ENCODE measurements at places on chromosomes 6 and 20.

GRCh38 chr20:54985091-54985490 is 509.7 kb downstream of the DOK5 start:
- H3K27me3 ChIP-seq = no peaks in the 10 kb centered on the region
- DNase-seq = no peak
- H3K4me1 ChIP-seq = no peaks in the 10 kb centered on the region
- H3K27ac ChIP-seq = no peak overlapping the region

DNA sequence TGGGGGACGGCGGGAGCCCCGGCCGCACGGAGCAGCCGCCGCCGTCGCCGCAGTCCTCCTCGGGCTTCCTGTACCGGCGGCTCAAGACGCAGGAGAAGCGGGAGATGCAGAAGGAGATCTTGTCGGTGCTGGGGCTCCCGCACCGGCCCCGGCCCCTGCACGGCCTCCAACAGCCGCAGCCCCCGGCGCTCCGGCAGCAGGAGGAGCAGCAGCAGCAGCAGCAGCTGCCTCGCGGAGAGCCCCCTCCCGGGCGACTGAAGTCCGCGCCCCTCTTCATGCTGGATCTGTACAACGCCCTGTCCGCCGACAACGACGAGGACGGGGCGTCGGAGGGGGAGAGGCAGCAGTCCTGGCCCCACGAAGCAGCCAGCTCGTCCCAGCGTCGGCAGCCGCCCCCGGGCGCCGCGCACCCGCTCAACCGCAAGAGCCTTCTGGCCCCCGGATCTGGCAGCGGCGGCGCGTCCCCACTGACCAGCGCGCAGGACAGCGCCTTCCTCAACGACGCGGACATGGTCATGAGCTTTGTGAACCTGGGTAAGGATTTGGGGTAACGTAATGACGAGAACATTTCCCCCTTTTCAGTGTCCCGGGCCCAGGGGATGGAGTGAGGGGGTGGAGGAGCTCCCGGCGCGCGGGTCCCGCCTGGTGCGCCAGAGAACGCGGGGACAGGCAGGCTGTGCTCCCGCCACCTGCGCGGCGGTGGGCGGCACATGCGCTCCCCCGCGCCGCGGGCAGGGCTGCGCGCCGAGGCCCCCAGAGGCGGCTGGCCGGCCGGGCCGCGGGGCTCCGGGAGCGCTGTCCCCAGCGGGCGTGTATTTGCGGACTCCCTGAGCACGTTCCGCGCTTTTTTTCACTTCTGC is 1.4 kb downstream of the BMP6 start:
- no peak overlapping the region for H3K27ac ChIP-seq
- peak; percentile 42 for DNase-seq
- H3K4me3 ChIP-seq = peak overlapping the region; percentile 64

GRCh38 chr6:3309391-3310050 is 50.8 kb downstream of the PSMG4 start:
- H3K27ac ChIP-seq = no peak overlapping the region
- no peak for DNase-seq
- H3K4me3 ChIP-seq = no peak overlapping the region
- no peaks in the 10 kb centered on the region for H3K36me3 ChIP-seq
- no peaks in the 10 kb centered on the region for H3K4me1 ChIP-seq

- no peak overlapping the region for H3K27ac ChIP-seq
- no peaks in the 10 kb centered on the region for H3K4me1 ChIP-seq
- H3K36me3 ChIP-seq = peaks cover 2% of the 10 kb centered on the region
- no peak for DNase-seq
Measured at GRCh38 chr6:25617997-25618396, 34.0 kb upstream of the SCGN start.

GRCh38 chr6:159174263-159174969 is 5.2 kb downstream of the FNDC1 start:
- DNase-seq = peak; percentile 79
- peaks cover 11% of the 10 kb centered on the region for H3K4me1 ChIP-seq
- no peak overlapping the region for H3K4me3 ChIP-seq
- H3K27ac ChIP-seq = no peak overlapping the region
- peaks cover 49% of the 10 kb centered on the region for H3K27me3 ChIP-seq
- no peaks in the 10 kb centered on the region for H3K36me3 ChIP-seq

DNA sequence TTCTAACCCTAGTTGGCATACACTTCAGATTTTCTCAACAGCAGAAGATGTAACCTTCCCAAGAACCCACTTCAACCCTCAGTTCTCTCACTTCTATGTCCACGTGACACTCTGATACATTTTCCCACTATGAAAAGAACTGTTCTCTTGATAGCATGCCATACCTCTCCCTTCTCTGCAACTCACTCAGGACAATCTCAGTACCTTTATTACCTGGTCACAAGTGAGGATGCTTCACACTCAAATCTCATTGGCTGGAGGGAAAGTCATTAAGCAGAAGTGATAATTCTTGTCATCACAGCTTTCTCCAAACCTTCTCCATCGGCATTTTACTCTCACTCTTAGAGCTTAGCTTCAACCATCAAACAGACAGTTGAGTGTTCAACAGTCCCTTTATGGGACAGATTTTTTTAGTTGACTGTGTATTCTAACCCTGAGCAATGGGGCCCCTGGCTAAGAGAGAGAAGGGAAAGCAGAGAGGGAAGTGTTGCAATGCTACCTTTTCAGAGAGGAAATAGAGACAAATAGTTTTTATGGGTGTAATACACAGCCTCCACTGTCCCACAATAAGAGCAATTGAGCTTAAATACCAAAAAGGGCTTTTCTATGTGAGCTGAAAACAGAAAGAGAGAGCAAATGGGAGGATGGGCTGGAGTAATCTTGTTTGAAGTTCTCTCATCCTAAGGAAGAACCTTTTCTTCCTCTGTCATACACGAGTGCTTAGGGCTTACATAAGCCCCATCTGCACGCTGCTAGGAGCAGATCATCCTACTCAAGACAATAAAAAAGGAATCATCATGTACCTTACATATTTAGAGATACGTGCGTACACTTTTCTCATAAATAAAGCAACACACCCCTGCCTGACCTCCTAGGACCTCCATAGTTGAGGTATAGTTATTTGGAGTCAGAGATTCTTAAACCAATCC is 16.0 kb downstream of the HLA-DPA1 start:
- H3K4me1 ChIP-seq = no peaks in the 10 kb centered on the region
- DNase-seq = no peak
- H3K27ac ChIP-seq = no peak overlapping the region
- H3K27me3 ChIP-seq = peaks cover 14% of the 10 kb centered on the region

DNA sequence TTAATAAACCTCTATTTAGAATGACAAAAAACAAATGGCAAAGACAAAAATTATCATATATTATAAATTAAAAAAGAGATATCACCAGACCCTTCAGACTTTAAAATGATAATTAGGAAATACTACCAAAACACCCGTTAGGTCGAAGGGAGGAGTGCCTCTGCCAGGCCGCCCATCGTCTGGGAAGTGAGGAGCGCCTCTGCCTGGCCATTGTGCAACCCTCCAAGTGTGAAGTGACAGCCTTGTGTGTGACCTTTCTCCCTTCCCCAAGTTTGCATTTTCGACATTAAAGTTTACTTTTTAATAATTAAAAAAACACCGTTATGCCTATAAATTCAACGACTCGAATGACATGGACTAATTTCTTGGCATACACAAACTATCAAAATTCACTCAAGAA is 64.5 kb upstream of the TASP1 start:
- H3K4me3 ChIP-seq = no peak overlapping the region
- H3K36me3 ChIP-seq = no peaks in the 10 kb centered on the region
- no peaks in the 10 kb centered on the region for H3K4me1 ChIP-seq
- peaks cover 15% of the 10 kb centered on the region for H3K27me3 ChIP-seq
- H3K27ac ChIP-seq = no peak overlapping the region

DNA sequence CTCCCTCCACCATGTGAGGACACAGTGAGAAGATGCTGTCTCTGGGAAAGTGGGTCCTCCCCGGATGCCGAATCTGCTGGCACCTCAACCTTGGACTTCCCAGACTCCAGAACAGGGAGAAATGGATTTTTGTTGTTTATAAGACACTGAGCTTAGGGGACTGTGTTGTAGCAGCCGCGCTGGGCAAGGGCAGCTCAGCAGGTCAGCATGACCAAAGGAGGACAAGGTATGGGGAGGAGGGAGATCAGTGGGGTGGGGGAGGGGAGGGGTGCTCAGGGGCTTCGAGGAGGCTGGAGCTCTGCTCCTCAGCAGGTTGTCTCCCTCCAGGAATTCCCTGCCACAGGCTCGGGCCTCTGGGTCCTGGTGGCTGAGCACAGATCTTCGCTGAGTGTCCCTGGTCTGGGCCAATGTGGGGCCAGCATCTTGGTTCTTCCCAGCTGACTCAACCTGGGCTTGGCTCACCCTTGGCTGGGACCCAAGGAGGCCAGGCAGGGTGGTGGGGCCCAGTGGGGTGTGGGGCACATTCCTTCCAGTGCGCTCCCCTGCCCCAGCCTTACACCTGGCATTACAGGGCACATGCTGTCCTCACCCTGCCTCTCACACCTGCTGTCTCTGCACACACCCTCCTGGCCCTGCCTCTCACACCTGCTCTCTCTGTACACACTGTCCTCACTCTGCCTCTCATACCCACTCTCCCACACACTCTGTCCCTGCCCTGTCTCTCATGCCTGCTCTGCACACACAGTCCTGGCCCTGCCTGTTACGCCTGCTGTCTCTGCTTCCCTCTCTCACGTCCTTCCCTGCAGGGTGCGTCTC is 107.3 kb downstream of the SYCP2 start:
- no peak overlapping the region for H3K27ac ChIP-seq
- H3K4me3 ChIP-seq = no peak overlapping the region
- no peaks in the 10 kb centered on the region for H3K4me1 ChIP-seq
- peaks cover 19% of the 10 kb centered on the region for H3K27me3 ChIP-seq
- DNase-seq = no peak
- no peaks in the 10 kb centered on the region for H3K36me3 ChIP-seq

DNA sequence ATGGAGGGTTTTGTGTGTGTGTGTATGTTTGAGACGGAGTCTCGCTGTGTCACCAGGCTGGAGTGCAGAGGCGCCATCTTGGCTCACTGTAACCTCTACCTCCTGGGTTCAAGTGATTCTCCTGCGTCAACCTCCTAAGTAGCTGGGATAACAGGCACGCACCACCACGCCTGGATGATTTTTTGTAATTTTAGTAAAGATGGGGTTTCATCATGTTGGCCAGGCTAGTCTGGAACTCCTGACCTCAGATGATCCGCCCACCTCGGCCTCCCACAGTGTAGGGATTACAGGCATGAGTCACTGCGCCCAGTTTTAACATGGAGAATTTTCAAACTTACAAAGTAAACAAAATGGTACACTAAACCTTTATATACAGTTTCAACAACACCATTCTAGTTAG is 22.8 kb downstream of the AMD1 start:
- H3K27ac ChIP-seq = no peak overlapping the region
- H3K4me1 ChIP-seq = peaks cover 11% of the 10 kb centered on the region
- DNase-seq = no peak
- H3K27me3 ChIP-seq = no peaks in the 10 kb centered on the region
- peaks cover 83% of the 10 kb centered on the region for H3K36me3 ChIP-seq

- no peaks in the 10 kb centered on the region for H3K36me3 ChIP-seq
- H3K4me3 ChIP-seq = no peak overlapping the region
- DNase-seq = no peak
- peaks cover 9% of the 10 kb centered on the region for H3K27me3 ChIP-seq
- H3K4me1 ChIP-seq = peaks cover 4% of the 10 kb centered on the region
Measured at GRCh38 chr6:148625609-148626008, 121.2 kb upstream of the UST start.

- no peaks in the 10 kb centered on the region for H3K27me3 ChIP-seq
- H3K27ac ChIP-seq = no peak overlapping the region
- H3K4me3 ChIP-seq = no peak overlapping the region
- H3K4me1 ChIP-seq = no peaks in the 10 kb centered on the region
- H3K36me3 ChIP-seq = no peaks in the 10 kb centered on the region
- DNase-seq = no peak
Measured at GRCh38 chr20:9495701-9496100, 18.7 kb upstream of the LAMP5 start.

DNA sequence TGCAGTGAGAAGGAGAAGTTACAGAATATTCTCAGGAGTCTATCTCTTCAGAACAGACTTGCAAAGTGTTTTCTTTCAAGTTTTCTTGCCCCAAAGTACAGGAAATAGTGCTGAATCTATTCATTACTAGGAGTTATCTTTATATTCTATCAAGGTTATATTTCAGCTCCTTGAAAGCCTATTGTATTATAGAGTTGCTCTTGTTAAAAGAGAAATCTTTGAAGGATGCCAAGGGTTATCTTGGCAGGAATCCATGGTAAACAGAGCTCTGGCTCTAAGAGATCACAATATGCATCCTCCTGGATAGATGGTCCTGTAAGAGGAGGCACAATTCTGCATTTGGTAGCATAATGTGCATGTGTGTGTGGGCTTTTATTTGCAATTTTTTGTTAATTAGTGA is 21.2 kb upstream of the SNRPB2 start:
- H3K27ac ChIP-seq = no peak overlapping the region
- H3K36me3 ChIP-seq = no peaks in the 10 kb centered on the region
- DNase-seq = no peak
- H3K27me3 ChIP-seq = peaks cover 5% of the 10 kb centered on the region
- peaks cover 30% of the 10 kb centered on the region for H3K4me1 ChIP-seq
- no peak overlapping the region for H3K4me3 ChIP-seq

DNA sequence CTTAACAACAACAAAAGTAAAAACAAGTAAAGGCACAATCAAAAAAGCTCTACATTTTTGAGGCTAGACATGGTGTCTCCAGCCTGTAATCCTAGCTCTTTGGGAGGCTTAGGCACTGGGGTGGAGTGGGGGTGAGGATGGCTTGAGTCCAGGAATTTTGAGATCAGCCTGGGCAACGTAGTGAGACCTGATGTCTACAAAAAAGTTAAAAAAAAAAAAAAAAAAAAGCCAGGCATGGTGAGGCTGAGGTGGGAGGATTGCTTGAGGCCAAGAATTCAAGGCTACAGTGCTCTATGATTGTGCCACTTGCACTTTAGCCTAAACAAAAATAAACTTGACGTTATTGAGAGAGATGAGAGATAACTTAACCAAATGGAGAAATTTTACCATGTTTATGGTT is 60.1 kb downstream of the QKI start:
- H3K36me3 ChIP-seq = peaks cover 40% of the 10 kb centered on the region
- H3K27ac ChIP-seq = no peak overlapping the region
- H3K27me3 ChIP-seq = no peaks in the 10 kb centered on the region

- H3K27ac ChIP-seq = no peak overlapping the region
- H3K27me3 ChIP-seq = peaks cover 32% of the 10 kb centered on the region
- no peaks in the 10 kb centered on the region for H3K4me1 ChIP-seq
- DNase-seq = no peak
Measured at GRCh38 chr6:17485181-17485580, 91.8 kb downstream of the CAP2 start.

- H3K27ac ChIP-seq = no peak overlapping the region
- H3K27me3 ChIP-seq = no peaks in the 10 kb centered on the region
- no peak overlapping the region for H3K4me3 ChIP-seq
- DNase-seq = no peak
- H3K36me3 ChIP-seq = no peaks in the 10 kb centered on the region
Measured at GRCh38 chr20:38114353-38114791, 50.7 kb downstream of the TGM2 start.

GRCh38 chr6:4776131-4776492 is at the start of gene CDYL:
Gene CDYL (plus strand): TSS chr6:4776404. CDS start chr6:4776784, 380 bp downstream.
- H3K27ac ChIP-seq = peak within 1 kb of the TSS; percentile 89
- DNase-seq = peak; percentile 94
- H3K4me3 ChIP-seq = peak within 1 kb of the TSS; percentile 83
- H3K4me1 ChIP-seq = peaks cover 62% of the 10 kb centered on the region
- H3K27me3 ChIP-seq = peaks cover 19% of the 10 kb centered on the region
- peaks cover 9% of the 10 kb centered on the region for H3K36me3 ChIP-seq

- peaks cover 14% of the 10 kb centered on the region for H3K4me1 ChIP-seq
- no peaks in the 10 kb centered on the region for H3K36me3 ChIP-seq
- no peaks in the 10 kb centered on the region for H3K27me3 ChIP-seq
- no peak overlapping the region for H3K4me3 ChIP-seq
- no peak for DNase-seq
Measured at GRCh38 chr6:157673596-157673995, 149.4 kb upstream of the SNX9 start.
